ENCODE measurements at places on chromosomes 1 and 21.

GRCh38 chr21:46017695-46018094, 36.1 kb downstream of the COL6A1 start:
- DNase-seq = no peak

DNA sequence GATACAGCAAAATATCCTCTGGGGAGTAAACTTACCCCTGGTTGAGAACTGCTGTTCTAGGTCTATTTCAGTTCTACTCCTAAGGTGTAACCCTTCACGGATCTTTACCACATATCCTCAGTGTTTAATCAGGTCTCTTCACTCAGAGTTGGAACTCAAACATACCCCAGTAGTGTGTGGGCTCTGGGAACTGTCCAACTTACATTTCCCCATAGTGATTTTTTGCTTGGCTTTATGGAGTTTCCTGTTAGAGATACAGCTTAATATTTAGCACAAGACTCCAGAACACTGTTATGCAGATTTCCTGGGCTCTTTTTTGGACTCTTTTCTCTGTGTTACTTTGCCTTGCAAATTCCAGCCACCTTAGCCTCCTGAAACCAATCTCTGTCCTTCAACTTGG, 26.7 kb upstream of the LIN9 start:
- DNase-seq = no peak

DNA sequence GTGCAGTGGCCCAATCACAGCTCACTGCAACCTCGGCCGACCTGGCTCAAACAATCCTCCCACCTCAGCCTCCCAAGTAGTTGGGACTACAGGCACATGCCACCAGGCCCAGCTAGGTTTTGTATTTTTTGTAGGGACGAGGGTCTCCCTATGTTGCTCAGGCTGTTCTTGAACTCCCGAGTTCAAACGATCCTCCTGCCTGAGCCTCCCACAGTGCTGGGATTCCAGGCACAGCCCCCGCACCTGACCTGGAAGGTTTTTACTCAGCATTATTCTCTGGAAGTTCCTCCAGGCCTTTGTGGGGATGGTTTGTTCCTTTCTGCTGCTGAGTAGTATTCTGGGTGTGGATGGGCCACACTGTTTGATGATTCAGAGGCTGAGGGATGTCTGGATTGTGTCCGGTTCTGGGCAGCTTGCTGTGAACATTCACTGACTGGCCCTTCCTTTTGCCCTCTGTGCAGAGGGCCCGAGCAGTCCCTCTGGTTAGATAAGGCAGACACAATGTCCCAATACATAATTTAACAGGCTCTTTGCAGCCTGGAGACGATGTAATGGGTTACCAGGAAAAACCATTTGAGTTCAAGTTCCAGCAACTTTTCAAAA, 6.0 kb upstream of the TRAPPC10 start:
- DNase-seq = no peak

DNA sequence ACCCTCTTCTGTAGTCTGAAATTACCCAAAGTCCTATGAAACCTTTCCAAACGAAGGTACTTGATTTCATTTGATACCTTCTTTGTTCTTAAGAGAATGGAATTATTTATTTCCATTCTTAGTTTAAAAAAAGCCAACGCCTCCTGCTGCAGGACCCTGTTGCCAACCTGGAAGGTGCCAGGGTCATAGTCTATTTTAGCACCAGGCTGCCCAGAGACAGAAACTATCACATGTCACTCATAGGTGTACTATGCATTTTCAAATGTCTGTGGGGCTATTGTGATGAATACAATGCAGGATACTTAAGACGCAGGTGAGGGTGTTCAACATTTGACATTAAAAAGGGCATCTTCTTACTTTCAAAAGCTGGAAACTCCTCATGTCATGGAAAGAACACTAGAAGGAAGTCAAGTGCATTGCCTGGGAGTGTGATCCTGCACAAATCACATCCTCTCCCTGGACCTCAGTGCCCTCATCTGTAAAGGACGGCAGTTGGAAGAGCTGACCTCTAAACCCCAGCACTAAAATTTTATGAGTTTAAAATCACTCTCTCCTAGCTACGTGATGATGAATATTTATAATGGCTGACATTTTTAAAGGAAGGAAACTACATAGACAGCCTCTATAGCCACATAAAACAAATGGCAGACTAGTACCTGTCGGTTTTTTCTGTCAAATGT, 107.3 kb upstream of the SYT6 start:
- DNase-seq = no peak

DNA sequence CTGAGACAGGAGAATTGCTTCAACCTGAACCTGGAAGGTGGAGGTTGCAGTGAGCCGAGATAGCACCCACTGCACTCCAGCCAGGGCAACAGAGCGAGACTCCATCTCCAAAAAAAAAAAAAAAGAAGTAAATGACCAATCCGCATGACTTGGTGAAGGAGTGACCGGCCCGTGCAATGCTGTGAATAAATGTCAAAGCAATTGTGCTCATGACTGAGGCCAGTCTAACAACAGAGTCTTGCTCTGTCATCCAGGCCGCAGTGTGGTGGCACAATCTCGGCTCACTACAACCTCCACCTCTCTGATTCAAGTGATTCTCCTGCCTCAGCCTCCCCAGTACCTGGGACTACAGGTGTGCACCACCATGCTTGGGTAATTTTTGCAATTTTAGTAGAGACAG, 27.8 kb upstream of the SLC19A1 start:
- DNase-seq = no peak

DNA sequence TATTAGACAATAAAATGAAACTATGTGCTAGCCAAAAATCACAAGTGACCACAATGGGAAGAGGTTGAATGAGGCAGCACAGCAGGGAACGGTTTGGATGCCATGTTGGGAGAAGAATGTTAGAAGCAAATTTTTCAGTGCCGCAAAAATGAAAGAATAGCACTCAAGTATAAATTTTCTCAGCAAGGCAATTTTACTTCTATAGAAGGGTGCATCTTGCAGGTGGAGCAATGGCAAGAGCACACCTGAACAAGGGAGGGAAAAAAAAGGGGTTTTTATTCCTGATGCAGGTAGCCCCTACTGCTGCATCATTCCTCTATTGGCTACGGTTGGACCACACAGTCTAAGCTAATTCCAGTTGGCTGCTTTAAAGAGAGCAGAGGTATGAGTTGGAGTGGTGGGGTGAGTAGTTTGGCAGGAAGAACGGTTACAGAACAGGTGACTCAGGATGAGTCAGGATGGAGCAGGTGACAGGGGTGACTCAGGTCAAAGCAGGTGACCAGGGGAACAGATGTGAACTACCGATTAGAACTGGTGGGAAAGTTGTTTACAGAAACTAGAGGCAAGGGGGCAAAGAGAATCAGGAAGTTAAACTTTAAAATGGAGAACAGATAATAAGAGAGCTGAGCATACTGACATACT, 301.1 kb upstream of the NRIP1 start:
- DNase-seq = no peak

GRCh38 chr21:45538381-45539045, 3.7 kb downstream of the SLC19A1 start:
- DNase-seq = peak; percentile 77
